HepG2 (cell line): ENCODE measurements at places on chromosomes 13 and 19.
A peak's percentile ranks its signal among the peaks of the same experiment; 100 is the strongest.

GRCh38 chr13:60032851-60033250 lies 130.9 kb downstream of the DIAPH3 start:
- DNase-seq, result no peak

- DNase-seq, result no peak
Observed at GRCh38 chr19:46962030-46962570, 57.5 kb upstream of the NPAS1 start.

DNA sequence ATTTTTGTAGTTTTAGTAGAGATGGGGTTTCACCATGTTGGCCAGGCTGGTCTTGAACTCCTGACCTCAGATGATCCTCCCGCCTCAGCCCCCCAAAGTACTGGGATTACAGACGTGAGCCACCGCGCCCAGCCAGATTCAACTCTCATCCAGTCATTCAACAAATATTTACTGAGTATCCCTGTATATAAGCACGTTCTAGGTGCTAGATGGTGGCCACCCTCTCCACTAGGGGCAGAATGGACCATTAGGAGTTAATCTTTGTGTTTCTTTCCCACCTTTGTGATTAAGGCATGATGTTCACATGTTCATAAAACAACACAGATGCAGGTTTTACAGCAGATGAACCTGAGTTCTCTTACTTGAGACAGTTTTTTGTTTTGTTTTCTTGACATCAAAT lies 7.3 kb downstream of the SHKBP1 start:
- no peak for DNase-seq

- DNase-seq, result no peak
Observed at GRCh38 chr13:94163535-94163934, 315.9 kb downstream of the DCT start.

DNA sequence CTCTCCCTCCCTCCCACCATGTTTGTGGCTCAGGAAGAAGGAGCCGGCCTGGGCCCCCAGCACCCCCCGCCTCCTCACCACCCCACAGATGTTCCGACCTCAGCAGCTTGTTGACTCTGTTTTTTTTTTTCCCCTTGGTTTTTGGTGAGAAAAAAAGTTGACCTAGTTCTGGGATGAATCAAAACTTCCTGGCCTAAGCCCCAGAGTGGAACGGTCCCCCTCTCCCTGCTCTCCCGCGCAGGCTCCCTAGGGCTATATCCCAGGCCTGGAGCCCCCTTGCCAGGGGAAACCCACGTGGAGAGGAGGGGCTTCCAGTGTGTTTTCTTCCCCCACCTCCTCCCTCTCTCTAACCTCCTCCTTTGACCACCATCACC lies 4.0 kb downstream of the COL5A3 start:
- DNase-seq, result no peak

- DNase-seq, result no peak
Observed at GRCh38 chr13:113796964-113797676, 38.1 kb downstream of the TMEM255B start.

DNA sequence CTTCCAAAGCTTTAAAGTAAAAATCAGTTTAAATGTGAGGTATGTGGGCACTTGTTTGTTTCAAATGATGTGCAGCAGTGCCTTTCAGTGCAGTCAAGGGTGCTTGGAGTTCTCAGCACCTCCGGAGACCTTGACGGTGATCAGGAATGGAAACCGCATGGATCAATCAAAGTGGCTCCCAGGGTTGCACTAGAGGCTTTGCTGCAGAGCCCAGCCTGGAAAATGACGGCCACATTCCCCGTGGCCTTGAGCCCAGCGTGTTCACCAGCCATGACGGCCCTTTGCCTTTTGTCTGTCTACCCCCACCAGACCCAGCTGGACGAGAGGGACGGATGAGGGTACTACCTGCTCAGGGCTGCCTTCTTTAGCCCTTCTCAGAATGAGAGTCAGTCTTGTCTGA lies 320.0 kb downstream of the TEX29 start:
- no peak for DNase-seq

GRCh38 chr19:10290876-10291553 lies 1.3 kb downstream of the ICAM5 start:
- peak; percentile 43 for DNase-seq

DNA sequence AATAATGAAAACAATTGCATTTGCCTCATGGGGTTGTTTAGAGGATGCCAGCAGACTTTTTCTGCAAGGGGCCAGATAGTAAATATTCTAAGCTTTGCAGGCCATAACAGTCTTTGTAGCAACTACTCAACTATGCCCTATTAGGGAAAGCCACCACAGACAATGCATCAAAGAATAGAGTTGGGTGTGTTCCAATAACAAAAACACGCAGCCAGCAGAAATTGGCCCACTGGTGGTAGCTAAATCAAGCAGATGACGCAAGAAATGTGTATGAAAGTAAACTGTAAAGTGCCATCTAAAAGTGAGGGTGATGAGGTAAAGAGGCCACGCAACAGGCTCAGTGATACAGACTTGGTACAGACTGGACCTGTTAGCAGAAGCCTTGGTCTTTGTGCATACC lies 75.2 kb upstream of the SIAH3 start:
- DNase-seq, result no peak

DNA sequence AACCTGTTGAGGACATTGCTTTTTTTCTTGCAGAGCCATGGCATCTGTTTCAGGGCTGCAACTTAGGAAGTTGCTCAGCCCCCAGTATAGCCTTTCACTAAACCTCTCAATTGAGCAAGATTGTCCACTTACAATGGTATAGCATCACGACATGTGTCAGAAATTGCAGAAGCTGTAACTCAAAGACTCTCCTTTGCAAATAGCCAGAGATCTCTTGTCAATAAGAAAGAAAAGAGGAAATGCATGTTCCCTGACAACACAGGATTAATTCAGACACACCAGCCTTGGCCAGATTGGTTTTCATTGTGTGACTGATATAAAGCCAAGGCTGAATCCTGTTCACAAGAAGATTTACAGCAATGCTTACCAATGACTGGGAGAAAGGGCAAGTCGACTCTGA lies 38.7 kb upstream of the CYSLTR2 start:
- DNase-seq, result no peak

GRCh38 chr19:47723581-47723940 lies 10.3 kb downstream of the EHD2 start:
- DNase-seq, result peak; percentile 63
